M059J (cell line): ENCODE measurements at places on chromosomes 1 and 21. TPM values are rescaled to one million over a fixed set of nuclear protein-coding genes. Genes with fewer than 3 reads are reported as not detected.

The TIE1 gene
- total RNA-seq, result 2.0 and 3.3 TPM in 2 replicates

The KPRP gene
- not detected in 2 replicates for total RNA-seq

The LYPD8 gene
- 0.84 and 3.8 TPM in 2 replicates for total RNA-seq

The C1orf167 gene
- not detected in 2 replicates for total RNA-seq

The SMPDL3B gene
- total RNA-seq, result 0.10 and 1.1 TPM in 2 replicates

The C1orf141 gene
- total RNA-seq, result not detected in 2 replicates

The TNFRSF1B gene
- 1.5 and 5.4 TPM in 2 replicates for total RNA-seq

The TMEM52 gene
- not detected in 2 replicates for total RNA-seq

The CHAF1B gene
- 14.4 and 21.4 TPM in 2 replicates for total RNA-seq
